HCT116 (cell line): ENCODE measurements at places on chromosomes 6 and 20. TPM values are rescaled to one million over a fixed set of nuclear protein-coding genes. Genes with fewer than 3 reads are reported as not detected.

DNA sequence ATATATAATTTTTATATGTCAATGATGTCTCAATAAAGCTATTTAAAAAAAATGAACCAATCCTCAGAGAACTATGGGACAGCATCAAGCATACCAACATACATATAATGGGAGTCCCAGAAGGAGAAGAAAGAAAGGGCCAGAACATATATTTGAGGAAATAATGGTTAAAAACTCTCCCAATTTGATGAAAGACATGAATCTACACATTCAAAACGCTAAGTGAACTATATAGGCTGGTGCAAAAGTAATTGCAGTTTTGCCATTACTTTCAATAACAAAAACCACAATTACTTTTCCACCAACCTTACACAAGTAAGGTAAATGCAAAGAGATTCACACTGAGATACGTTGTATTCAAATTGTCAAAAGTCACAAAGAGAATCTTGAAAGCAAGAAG is 43.4 kb downstream of the ZNF133 start:
- H3K4me1 ChIP-seq: peaks cover 14% of the 10 kb centered on the region
- DNase-seq: no peak
- no peaks in the 10 kb centered on the region for H3K36me3 ChIP-seq
- no peak overlapping the region for H3K27ac ChIP-seq
- H3K27me3 ChIP-seq: no peaks in the 10 kb centered on the region
- H3K4me3 ChIP-seq: no peak overlapping the region

DNA sequence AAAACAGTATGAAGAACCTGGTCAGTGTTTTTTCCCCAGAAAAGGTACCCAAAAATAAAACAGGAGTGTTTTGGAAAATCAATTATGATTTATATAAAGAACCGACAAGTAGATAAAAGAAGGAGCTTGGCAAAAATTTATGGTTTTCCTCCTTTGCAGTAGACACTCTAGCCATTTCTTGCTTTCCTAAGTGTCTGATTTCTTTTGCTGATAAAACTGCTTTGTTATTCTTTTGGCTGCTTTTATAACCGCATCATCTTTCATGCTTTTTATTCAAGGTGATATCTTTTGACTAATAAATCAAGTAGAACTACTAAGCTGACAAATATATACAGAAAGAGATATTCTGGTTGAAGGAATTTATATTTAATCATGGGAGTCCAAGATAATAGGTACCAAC is 16.6 kb downstream of the ATG5 start:
- peaks cover 32% of the 10 kb centered on the region for H3K4me1 ChIP-seq
- H3K27ac ChIP-seq: peak overlapping the region; percentile 44; the same call in 1 of the 2 replicates
- H3K27me3 ChIP-seq: no peaks in the 10 kb centered on the region
- no peak overlapping the region for H3K4me3 ChIP-seq
- DNase-seq: no peak

DNA sequence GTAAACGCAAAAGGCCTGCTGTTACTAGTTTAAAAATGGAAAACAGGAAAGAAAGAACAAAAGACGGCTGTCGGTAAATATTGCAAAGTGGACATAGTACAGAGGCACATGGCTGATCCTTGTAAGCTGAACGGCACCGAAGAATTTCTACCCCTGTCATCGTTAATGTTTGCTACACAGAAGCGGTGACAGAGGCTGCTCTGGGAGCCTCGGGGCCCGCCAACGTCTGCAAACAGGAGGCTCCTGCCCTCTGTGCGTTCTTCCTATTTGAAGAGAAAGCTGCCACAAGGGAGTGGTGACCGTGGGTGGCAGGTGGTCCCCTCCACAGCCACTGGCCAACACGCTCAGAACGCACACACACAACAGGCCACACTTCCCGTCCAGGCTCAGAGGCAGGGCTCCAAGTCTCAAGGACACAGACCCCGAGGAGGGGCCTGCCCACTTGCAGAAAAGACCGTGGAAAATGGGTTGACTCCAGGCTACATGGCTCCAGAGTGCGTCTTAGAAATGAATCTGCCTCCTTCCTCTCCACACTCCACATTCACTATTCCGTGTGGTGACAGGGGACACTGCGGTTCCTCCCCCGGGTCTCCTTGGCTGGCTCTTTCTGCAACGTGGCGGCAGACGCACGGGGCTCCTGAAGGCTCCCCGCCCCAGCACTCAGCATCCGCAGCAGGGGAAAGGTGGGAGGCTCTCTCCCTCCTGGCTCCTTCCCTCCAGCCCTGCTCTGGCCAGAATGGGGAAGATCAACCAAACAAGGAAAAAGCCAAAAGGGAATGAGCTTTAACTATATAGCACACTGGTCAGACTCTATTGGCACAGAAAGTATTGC is 64.5 kb downstream of the GMPR start:
- no peaks in the 10 kb centered on the region for H3K4me1 ChIP-seq
- DNase-seq: no peak
- H3K27ac ChIP-seq: no peak overlapping the region
- H3K36me3 ChIP-seq: no peaks in the 10 kb centered on the region; the same call in 1 of the 2 replicates

The JPH2 gene
- 0.17 TPM for total RNA-seq

- no peak overlapping the region for H3K4me3 ChIP-seq
- peaks cover 5% of the 10 kb centered on the region; the same call in 1 of the 2 replicates for H3K36me3 ChIP-seq
- no peaks in the 10 kb centered on the region for H3K27me3 ChIP-seq
- DNase-seq: no peak
Observed at GRCh38 chr6:87682310-87682709, 19.7 kb downstream of the AKIRIN2 start.

GRCh38 chr6:136077834-136078576 is 172.1 kb downstream of the MTFR2 start:
- no peak overlapping the region for H3K27ac ChIP-seq
- no peaks in the 10 kb centered on the region for H3K36me3 ChIP-seq
- H3K4me3 ChIP-seq: no peak overlapping the region
- no peaks in the 10 kb centered on the region for H3K27me3 ChIP-seq
- no peak for DNase-seq

The RAB32 gene
- not detected for total RNA-seq

DNA sequence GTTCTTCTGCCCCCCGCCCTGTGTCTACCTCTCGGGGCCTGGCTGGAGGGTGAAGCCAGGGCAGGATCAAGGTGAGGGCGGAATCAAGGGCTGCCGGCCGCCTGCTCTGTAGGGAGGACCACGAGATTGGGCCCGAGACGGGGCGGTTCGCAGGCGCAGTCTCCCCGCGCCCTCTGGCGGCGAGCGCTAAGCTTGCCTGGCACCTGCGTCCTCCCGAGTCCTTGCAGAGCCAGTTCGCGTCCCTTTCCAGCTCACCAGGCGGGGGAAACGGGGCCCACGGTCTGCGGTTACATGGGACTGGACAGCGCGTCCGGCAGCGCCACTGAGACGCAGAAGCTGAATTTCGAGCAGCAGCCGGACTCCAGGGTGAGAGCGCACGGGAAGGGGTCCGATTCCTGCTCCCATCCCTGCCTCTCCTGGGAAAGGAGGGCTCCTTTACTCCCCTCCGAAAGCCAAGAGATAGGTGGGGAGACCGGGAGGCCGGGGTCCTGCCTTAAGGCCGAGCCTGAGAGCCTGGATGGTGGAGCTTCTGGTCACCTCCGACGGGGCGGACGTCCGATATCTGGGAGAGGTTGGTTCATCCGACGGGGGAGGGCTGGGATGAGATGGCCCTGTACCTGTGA is 3.6 kb upstream of the MATN4 start:
- H3K27me3 ChIP-seq: no peaks in the 10 kb centered on the region
- H3K36me3 ChIP-seq: no peaks in the 10 kb centered on the region
- peaks cover 10% of the 10 kb centered on the region for H3K4me1 ChIP-seq
- peak; percentile 47 for DNase-seq
- H3K27ac ChIP-seq: no peak overlapping the region

DNA sequence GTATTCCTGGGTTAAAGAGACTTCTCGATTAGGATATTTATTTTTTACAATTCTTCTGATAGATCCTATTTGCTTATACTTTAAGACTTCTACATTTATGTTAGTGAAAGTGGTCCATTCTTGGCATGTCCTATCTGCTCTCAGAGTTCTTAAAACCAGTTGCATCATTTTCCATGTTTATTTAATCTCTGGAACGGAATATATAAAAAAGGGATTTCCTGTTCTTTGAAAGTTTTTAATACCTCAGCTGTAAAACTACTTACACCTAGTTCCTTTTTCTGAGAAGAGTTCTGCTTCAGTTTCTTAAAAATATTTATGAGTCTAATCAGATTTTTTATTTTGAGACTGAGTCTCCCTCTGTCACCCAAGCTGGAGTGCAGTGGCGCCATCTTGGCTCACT is 18.0 kb upstream of the MYL9 start:
- no peaks in the 10 kb centered on the region for H3K27me3 ChIP-seq
- H3K36me3 ChIP-seq: peaks cover 16% of the 10 kb centered on the region
- no peak overlapping the region for H3K27ac ChIP-seq
- H3K4me3 ChIP-seq: no peak overlapping the region

GRCh38 chr6:105474234-105474633 is 71.4 kb upstream of the PREP start:
- H3K4me1 ChIP-seq: no peaks in the 10 kb centered on the region
- H3K27ac ChIP-seq: no peak overlapping the region
- no peak overlapping the region for H3K4me3 ChIP-seq
- no peak for DNase-seq
- no peaks in the 10 kb centered on the region for H3K36me3 ChIP-seq

DNA sequence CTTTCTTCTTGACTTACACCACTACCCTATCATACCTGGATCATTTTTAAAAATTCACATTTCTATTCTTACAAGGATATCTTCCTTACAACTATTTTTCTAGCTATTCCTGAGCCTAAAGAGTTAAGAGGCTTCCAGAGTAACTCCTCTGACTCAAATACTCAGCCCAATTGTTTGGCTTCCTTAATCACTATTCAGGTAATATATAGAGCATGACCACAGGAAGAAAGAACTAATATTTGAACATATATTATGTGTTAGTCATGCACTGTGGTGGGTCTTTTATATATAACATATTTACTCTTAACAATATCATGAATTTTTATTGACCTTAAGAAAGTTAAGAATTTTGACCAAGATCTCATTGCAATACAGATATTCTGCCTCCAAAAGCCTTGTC is 42.0 kb upstream of the ID4 start:
- no peak for DNase-seq
- H3K4me1 ChIP-seq: no peaks in the 10 kb centered on the region
- no peak overlapping the region for H3K4me3 ChIP-seq
- H3K27me3 ChIP-seq: no peaks in the 10 kb centered on the region

The PRR18 gene
- not detected for total RNA-seq

GRCh38 chr20:62413896-62414481 is 6.9 kb upstream of the CABLES2 start:
- H3K4me3 ChIP-seq: no peak overlapping the region
- no peak for DNase-seq
- H3K27me3 ChIP-seq: no peaks in the 10 kb centered on the region
- H3K27ac ChIP-seq: no peak overlapping the region
- H3K36me3 ChIP-seq: no peaks in the 10 kb centered on the region

DNA sequence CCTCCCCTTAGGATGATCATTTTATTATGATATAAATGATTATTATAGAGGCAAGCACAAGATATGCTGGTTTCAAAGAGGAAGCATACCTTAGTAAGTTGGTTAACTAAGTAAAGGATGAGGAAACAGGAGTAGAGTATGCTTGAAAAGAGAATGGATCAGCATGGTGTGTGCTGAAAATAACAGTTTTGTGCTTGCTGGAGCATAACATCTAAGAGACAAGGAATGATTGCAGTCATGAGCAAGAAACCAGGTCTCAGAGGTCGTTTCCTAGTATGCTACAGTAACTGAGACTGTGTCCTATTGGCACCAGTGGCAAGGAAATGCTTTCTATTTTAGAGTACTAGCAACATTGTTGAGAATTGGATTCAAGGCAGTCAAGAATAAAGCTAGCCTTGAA is 34.1 kb downstream of the CDC40 start:
- no peak overlapping the region for H3K27ac ChIP-seq
- H3K27me3 ChIP-seq: no peaks in the 10 kb centered on the region
- H3K4me3 ChIP-seq: no peak overlapping the region
- H3K36me3 ChIP-seq: peaks cover 27% of the 10 kb centered on the region
- peaks cover 4% of the 10 kb centered on the region; the same call in 1 of the 2 replicates for H3K4me1 ChIP-seq

The LY6G5B gene
- total RNA-seq: 15.4 TPM

- H3K36me3 ChIP-seq: no peaks in the 10 kb centered on the region
- H3K4me1 ChIP-seq: no peaks in the 10 kb centered on the region
- H3K4me3 ChIP-seq: no peak overlapping the region
Observed at GRCh38 chr6:18861204-18861603, 474.1 kb downstream of the RNF144B start.

The GHRH gene
- total RNA-seq: not detected

- no peak overlapping the region for H3K4me3 ChIP-seq
- H3K36me3 ChIP-seq: no peaks in the 10 kb centered on the region
- H3K4me1 ChIP-seq: no peaks in the 10 kb centered on the region
Observed at GRCh38 chr6:144481527-144481926, 196.4 kb downstream of the UTRN start.

DNA sequence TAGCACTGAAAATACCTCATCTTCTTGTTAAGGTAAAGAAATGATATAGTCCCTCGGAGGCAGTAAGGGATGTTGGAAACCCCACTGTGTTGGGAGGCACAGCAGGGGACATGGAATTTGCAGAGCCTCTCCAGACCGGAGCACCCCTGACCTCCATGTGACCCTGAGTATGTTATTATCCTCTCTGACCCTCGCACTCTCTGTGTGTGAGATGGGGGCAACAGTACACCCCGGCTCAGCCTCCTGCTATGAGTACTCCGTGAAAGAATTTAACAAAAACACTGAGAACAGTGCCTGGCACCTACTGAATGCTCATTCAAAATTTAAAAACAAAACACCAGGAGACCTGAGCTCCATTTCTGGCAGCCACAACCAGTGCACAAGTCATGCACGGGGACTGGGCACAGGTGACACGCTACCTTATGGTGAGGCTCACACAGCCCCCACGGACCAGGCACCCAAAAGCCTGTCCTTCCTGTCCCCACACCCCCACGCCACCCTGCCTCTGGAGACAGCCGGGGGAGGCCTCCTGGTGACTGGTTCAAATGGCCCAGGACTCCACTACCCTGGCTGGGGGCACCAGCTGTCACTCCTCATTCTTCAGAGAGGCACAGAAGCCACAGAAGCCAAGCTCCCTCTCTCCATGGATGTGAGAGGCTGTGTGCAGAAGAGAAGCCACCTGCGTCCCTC is 6.1 kb downstream of the NINL start:
- no peak overlapping the region for H3K4me3 ChIP-seq
- H3K4me1 ChIP-seq: peaks cover under 1% of the 10 kb centered on the region; the same call in 1 of the 2 replicates
- H3K36me3 ChIP-seq: no peaks in the 10 kb centered on the region
- H3K27me3 ChIP-seq: no peaks in the 10 kb centered on the region

GRCh38 chr6:20182926-20183521 is 29.2 kb downstream of the MBOAT1 start:
- peaks cover 11% of the 10 kb centered on the region for H3K4me1 ChIP-seq
- H3K27me3 ChIP-seq: no peaks in the 10 kb centered on the region
- no peaks in the 10 kb centered on the region for H3K36me3 ChIP-seq
- no peak for DNase-seq
- no peak overlapping the region for H3K27ac ChIP-seq

- no peaks in the 10 kb centered on the region for H3K4me1 ChIP-seq
- H3K4me3 ChIP-seq: no peak overlapping the region
- H3K27me3 ChIP-seq: no peaks in the 10 kb centered on the region
- no peaks in the 10 kb centered on the region for H3K36me3 ChIP-seq
Observed at GRCh38 chr6:84860920-84861319, 96.5 kb upstream of the TBX18 start.

The MAFB gene
- 0.22 TPM for total RNA-seq
